ENCODE measurements at places on chromosomes 1 and 21.
A peak's percentile ranks its signal among the peaks of the same experiment; 100 is the strongest.

DNA sequence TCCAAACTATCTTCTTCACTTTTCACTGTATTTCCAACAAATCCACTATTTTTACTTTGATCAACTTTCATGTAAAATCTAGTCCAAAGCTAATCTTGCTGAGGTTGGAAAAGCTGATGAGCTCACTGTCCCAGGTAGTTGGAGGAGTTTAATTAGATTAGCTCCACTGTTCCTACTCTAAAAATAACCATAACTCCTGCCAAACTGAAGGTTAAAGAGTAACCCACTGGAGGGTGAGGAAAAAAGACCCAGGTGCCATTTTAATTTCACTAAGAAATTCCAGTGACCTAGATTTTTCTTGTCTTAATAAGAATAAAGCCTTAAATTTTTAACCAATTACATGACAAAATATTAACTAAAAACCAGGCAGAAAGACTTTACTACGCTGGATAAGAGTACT lies 15.3 kb downstream of the DCAF8 start:
- DNase-seq = no peak

DNA sequence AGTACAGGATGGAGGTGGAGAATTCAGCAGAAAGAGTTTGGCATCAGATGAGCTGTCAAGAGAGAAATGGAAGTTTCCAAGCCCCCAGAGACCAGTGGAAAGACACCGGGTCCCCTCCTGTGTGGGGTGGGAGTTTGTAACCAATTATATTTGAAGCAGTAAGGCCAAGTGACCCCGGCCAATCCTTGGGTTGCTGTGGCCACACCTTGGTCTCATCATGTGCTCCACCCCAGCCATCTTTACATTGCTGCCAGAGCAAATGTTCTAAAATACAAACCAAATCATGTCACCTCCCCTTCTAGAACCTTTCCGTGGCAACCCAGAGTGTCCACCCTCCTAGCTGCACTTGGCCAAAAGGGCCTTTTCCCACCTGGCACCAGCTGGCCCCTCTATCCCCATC lies 86.1 kb downstream of the KCNN3 start:
- DNase-seq = no peak

DNA sequence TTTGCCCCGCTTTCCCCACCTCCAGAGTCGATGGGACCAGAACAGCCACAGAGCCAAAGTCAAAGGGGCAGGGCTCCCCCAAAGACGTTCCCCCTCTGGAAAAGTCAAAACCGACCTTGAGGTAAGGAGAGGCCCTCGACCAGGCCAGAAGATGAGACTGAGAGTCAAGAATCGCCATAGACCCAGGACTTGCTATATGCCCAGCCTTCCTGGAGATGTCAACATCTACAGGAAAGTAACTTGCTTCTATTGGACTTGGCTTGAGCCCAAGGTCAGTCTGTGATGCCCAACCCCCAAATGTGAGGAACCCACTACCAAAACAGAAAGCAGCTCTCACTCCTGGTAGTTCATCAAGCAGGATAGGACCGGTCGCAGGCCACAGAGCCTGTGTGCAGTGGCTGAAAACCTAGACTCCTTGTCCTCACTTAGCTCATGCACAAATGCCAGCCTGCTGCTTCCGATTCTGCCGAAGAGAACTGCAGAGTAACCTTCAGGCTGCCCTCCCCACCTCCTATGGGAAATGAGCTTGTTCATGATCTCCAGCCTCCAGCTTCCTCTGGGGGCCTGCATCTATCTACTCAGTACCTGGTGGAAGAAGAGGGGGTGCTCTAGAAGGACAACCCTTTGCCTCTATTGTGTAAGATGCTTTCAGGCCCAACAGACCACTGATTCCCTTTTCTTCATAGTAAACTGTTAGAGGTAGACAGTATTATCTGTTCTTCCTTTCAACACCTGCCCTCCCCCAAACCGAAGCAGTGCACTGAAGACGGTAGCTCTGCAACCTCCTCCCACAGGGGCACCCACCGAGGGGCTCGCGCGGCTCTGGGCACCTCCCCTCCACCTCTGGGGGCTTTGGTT lies 1.4 kb downstream of the ACOT7 start:
- peak; percentile 34 for DNase-seq

GRCh38 chr1:24108334-24109165 lies 3.4 kb downstream of the MYOM3 start:
- no peak for DNase-seq

All from HL-60 (cell line).